ENCODE measurements at places on chromosomes 7 and 10.
A peak's percentile ranks its signal among the peaks of the same experiment; 100 is the strongest.

- DNase-seq: no peak
Observed at GRCh38 chr10:130041451-130042371, 68.9 kb downstream of the C10orf143 start.

DNA sequence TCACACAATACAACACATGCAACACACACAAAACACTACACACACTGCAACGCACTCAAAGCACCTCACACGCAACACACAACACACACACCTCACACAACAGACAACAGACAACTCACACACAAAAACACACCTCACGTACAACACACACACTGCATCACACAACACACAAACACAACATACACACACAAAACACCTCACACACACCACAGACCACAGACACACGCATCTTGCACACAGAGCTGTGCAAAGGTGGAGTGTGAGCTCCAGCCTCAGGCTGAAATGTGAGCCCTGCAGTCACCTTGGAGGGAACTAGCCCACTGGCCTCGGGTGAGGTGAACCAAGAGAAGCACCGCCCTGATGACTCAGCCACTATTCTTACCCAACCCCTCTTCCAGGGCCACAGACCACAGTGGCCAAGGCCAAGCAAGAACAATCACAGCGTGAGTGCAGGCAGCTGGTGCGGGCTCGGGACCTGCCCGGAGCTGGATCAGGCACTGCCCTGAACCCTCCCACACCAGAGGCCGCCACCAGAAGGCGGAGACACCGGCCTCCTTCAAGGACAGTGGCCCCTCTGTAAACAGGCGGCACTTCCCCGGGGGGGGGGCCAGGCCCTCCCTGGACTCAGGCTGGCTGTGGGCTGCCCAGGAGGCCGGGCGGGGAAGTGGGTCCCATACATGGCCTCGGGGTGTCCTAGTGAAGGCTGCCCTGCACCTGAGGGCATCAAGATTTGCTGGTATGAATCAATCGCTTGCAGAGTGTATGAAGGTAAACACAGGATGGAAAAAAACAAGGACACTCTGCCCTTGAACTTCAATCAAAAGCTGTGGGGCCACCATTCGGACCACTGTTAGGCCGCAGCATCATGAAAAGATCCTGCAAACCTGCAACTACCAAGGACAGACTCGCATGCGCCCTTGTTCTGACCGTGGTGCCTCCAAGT, 106.7 kb downstream of the TNS3 start:
- DNase-seq: no peak

GRCh38 chr10:6973899-6974298, 393.8 kb upstream of the PRKCQ start:
- no peak for DNase-seq

GRCh38 chr7:16926861-16927260, 45.1 kb upstream of the AGR3 start:
- DNase-seq: no peak

DNA sequence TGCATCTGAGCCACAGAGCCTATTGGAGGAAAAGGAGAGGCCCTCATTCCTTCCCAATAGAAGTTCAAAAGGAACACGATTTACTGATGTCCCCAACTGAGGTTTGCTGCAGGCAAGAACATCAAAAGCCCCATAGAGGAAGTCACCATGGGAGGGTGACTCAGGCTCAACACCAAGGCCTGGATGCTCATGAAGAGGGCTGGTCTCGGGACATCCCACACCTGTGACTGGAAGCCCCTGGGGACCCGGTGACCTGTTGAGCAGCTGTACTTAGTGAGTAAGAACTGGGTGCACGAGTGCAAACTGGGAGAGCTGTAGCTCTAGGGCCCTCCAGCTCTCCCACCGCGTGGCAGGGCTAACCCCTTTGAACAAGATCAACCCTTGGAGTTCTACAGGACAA, 38.0 kb downstream of the CYTH3 start:
- DNase-seq: peak; percentile 11

DNA sequence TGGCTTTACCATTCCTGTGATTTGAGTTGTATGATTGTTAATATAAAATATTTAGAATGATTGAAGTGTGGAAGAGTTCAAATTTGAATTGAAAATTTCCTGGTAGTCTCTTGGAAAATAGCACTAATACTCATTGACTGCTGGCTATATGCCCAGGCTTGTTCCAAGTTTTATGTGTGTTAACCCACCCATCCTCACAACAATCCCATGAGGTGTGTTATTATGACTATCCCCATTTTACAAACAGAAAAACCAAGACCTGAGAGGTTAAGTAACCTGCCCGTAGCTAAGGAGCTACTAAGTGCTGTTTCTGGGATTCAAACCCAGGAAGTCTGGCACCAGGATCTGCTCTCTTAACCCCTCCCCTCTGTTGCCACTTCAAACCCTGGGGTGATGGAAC, 213.9 kb downstream of the CREB5 start:
- DNase-seq: no peak

GRCh38 chr7:115754226-115754625, 276.3 kb downstream of the TFEC start:
- no peak for DNase-seq

DNA sequence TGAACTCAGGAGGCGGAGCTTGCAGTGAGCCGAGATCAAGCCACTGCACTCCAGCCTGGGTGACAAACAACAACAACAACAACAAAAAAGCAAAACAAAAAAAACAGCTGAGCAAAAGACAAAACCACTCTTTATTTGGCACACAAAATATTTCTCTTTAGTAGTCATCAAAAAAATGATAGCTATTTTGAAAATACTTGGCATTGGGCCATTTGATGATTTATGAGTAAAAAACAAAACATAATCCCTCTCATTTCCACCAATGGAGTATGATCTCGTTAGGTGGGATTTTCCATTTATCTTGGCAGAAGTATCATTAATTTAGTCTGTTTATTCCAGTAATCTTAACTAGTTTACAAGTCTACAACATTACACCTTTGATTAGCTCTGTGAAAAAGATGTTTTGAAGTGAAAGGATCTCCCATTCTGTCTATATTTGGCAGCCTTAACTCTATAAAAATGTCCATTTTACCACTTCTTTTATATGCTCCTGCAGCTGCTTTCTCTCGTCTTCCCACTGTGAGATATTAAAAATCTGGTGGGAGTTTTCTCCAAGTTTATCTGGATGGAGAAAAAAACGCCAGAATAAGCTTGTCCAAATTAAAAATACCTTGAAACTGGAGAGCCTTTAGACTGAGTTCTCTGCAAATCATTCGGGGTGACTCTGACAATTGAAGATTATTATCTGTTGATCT, 58.8 kb upstream of the AGMO start:
- no peak for DNase-seq

GRCh38 chr7:5424749-5425506, 1.3 kb upstream of the TNRC18 start:
- DNase-seq: no peak

DNA sequence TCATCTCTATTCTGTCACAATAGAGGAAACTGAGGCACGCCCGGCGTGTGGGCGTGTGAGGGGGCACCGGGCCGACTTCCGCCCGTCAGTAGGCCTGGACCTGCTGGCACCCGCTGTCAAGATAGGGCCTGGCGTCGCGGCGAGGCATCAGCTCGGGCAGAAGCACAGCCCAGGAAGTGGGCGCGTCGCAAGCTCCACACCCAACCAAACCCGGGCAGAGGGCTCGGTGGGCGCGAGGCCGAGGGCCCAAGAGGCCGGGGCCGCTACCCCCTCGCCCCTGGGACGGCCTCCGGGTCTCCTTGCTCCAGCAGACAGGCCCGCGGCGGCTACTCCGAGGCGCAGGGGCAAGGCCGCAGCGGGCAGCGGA, 91.2 kb downstream of the SPAG6 start:
- no peak for DNase-seq

GRCh38 chr10:28111712-28112111, 112.8 kb upstream of the ODAD2 start:
- DNase-seq: no peak

- DNase-seq: no peak
Observed at GRCh38 chr10:52688899-52689298, 83.7 kb downstream of the MBL2 start.

- DNase-seq: no peak
Observed at GRCh38 chr10:21257919-21258318, 267.6 kb downstream of the SKIDA1 start.

DNA sequence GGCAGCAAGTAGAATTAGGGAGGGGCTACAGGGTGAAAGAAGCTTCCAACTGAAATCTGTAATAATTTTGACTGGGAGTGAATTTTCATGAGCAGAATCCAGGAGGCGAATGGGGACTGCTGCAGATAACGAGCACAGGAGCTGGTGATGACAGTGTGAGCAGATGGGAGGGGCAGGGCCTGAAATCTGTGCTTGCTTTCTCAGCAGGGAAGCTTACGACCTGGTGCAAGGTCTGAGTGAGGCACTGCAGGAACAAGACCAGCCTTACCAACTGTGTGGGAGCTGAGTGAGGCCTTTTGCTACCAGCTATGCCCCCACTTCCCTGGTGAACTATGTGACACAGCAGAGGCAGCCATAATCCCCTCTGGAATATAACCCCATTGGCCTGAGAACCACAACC, 109.8 kb downstream of the HPSE2 start:
- no peak for DNase-seq

- DNase-seq: no peak
Observed at GRCh38 chr10:63522277-63522687, 1.1 kb downstream of the REEP3 start.

- peak; percentile 40 for DNase-seq
Observed at GRCh38 chr7:106281585-106282318, 3.0 kb downstream of the NAMPT start.

GRCh38 chr7:114710499-114710898, 211.4 kb upstream of the MDFIC start:
- no peak for DNase-seq

DNA sequence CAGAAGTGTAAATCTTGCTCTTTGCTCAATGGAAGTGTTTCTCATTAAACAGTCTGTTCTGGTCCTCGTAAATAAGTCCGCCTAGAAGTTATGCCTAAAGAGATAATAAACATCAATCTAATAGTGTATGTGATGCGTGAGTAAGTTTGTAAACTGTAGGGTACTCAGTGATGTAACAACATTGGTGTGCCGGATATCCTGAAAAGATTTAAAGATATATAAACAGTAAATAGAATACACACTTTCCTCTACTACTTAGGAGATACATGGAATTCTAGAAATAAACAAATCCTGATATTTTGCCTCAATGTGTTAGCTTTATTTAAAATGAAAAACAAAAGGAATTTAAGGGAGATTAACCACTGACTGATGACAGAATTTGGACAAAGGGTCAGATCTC, 123.5 kb downstream of the AHR start:
- no peak for DNase-seq

GRCh38 chr10:65341323-65341925, 1584.4 kb upstream of the LRRTM3 start:
- DNase-seq: no peak

GRCh38 chr10:95287281-95287680, 3.5 kb downstream of the PDLIM1 start:
- DNase-seq: no peak

- DNase-seq: no peak
Observed at GRCh38 chr7:8035647-8036518, 67.3 kb downstream of the GLCCI1 start.

DNA sequence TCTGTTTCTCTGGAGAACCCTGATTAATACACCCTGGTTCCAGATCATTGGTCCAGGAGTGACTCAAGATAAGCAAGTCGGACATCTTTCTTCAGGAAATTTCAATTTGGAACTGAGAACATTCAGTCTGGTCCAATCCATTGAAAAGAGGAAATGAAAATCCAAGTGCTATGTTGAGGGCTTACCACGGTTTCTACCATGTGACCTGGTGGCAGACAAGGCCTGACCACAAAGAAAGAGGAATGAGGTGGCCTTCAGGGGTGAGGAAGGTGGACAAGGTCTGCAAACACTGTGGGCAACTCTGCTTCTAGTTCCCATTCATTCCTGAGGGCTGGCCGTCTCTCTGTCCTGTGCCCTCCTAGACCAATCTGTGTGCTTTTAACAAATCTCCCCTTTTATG, 149.2 kb upstream of the GHITM start:
- no peak for DNase-seq

DNA sequence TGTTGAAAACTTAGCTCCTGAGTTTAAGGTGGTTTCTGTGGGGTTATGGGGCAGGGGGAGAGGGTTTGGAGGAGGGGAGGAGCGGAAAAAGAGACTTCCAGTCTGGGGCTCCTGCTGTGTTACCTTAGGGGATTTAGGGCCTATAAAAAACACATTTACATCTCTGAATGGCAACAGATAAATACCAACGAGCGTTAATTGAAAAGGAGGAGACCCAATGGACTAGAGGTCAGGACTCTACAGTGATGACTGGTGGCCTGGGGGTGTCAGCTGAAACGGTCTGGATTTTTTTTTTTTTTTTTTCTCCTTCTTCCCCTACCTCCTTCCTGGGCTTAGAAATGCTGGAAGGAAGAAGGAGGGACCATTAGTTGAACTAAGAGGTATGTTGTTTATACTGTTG, 47.4 kb downstream of the AUTS2 start:
- no peak for DNase-seq

DNA sequence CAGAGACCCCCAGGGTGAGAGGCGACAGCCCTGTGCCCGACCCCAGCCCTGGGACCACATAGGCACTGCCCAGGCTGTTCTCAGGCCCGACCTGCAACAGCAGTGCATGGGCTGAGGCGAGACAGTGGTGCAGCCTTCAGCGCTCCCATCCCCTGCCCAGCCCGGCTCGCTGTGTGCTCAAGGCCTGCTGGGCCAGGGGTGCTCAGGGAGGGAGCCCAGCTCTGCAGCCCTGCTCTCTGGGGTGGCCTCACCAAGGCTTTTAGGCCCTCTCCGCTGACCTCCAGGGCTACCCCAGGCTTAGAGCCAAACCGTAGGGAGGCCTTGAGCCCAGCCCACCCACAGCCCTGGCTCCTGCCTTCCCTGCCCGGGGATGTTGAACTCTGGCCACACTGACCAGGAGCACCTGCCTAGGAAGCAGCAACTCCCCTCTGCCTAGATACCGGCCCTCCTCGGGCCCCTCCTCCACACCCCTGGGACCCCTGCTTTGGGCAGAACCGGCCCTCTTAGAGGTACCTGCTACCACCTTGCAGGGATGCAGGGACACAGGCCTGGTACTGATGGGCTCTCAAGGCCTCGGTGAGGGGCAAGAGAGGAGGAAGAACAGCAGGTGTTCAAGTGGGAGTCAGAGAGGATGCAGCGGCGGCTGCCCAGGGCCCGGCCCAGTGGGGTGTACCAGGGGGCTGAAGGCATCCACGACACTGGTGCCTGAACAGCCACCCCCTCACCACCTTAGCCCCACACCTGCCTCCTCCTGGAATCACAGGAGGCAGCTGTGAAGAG, 231.5 kb downstream of the ELFN1 start:
- DNase-seq: no peak

DNA sequence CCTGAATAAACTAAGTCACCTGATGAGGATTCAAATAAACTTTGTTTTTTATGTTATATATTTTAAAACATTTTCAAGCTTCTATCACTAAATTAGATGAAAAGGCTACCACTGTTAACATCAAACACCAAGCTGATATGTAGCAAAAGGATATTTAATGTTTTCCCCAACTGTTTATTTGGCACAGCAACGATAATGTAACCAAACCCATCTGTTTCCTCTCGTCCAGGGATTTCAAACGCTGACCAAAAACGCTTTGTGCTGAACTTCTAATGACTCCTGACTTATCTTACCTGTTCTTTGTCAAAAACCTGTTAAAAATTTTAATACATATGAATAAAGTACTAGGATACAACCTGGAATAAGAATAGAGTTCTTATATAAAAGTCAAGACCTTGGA, 30.5 kb downstream of the DCLRE1A start:
- no peak for DNase-seq
